Suppressor macrophage treated with lipopolysaccharide for 1 hour (primary cell): ENCODE measurements at places on chromosomes 1 and 21.

DNA sequence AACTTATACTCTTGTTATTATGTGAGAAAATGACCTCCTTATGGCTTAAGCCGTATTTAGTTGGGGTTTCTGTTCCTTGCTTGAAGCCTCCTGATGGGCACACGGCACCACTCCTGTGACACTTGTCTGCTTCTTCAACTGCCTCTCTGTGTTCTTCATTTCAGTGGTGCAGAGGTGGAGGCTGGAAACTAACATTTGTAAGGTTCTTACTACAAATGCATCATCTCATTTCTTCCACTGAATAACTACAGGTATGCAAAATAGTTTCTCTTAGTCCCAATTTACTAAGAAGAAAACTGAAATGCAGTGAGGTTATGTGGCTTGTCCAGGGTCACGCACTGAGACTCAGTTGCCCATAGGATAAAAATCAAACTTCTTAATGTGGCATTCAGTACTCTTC, 23.6 kb upstream of the ZNF362 start:
- DNase-seq: no peak

GRCh38 chr1:53182111-53182593, 14.5 kb upstream of the CPT2 start:
- peak; percentile 82 for DNase-seq

GRCh38 chr21:44365251-44365966, 12.0 kb downstream of the TRPM2 start:
- DNase-seq: no peak

GRCh38 chr21:45054227-45054926, 20.0 kb upstream of the ADARB1 start:
- DNase-seq: no peak

- no peak for DNase-seq
Measured at GRCh38 chr1:151693057-151693651, 23.4 kb downstream of the CELF3 start.

DNA sequence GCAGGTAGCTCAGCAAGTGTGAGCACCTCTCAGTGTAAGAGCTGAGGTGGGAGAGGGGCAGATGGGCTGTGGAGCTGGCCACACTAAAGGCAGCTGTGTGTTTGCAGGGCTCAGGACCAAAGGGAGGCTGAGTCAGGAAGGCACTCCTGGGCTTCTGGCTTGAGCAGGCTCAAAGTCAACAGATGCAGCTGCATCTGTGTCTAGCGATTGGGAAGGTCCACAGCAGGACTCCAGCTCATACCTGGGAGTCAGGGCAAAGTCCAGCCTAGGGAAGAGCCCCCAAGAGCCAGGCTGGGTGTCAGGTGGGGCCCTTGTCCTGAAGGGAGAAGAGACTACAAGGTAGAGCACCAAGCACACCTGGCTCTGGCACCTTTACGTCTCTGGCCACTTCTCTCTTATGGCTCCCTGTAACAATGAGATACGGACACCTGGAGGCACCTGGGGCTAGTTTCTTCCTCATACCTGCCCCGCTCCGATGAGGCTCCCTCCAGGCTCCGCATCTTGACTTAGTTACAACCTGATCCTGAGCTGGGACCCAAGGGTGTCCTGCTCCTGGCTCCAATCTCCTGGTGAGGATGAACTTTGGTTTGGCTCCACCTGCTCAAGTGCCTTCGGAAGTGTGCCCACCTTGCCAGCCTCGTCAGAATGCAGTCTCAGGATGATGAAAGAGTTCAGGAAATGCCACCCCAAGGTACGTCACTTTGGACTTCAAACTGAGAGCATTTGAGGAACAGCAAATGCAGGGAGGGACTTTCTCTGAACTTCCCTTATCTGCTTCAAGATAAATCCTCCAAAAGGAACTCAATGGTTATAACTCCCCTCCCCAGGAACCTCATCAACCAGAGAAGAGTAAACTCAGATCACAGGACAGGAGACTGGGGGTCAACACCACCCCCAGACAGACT, 21.5 kb upstream of the SLC2A1 start:
- peak; percentile 79 for DNase-seq

DNA sequence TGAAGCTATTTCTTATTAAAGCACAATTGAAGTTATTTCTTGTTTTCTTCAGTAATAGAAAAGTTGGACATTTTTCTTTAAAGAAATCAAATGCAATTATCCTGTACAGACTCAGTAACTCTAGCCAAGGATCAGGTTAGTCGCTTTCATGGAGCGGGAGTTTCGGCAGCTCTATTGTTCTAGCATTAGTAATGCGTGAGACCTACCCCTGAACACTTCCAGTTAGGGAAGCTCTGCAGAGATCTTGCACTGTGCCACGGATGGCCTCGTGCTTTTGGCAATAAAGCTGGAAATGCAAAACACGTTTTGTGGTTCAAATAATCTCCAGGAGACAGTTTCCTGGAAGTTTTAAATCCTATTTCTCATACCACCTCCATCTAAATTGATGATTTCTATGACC, 488.4 kb downstream of the SETD4 start:
- no peak for DNase-seq

DNA sequence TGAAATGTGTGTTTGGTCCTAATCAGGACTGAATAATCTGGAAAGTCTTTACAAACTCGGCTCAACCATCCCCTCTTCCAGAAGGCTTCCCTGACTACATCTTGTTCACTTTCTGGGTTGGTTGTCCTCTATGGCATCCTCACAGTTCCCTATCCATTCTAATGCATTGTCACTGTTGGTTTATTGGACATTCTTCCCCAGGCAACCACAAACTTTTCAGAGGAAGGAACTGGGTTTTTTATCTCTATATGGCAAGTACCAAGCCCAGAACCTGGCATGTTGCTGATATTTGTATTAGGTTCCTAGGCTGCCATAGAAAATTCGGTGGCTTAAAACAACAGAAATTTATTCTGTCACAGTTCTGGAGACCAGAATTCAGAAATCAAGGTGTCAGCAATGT, 363.5 kb upstream of the ST6GALNAC5 start:
- no peak for DNase-seq

DNA sequence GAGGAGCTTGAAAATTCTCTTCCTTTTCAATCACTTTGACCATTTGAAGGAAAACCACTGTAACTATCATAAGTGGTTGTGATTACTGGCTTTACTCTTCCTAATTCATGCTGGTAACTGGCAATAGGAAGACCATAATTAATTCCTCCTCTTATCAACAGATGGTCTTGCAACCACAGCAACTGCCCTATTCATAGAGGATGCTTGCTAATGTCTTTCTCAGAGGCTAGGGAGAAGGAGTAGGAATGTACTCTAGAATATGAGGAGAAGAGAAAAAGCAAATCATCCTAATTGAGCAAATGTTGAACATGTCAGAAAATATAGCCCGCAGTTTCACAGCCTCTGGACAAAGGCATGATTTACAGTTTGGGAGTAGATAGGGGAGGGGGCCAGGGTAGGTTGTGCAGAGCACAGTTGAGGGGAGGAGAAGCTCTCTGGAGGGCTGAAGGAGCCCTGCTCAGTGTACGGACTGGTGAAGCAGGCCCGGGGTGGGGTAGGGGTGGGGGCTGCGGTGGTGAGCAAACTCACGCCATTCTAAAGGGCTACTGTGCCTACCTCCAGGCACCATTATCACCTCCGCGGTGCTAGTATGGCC, 192.9 kb downstream of the PCP4 start:
- DNase-seq: no peak

- DNase-seq: no peak
Measured at GRCh38 chr21:44263221-44263760, 1.6 kb upstream of the DNMT3L start.

- DNase-seq: no peak
Measured at GRCh38 chr1:229247871-229248270, 23.0 kb upstream of the RAB4A start.

DNA sequence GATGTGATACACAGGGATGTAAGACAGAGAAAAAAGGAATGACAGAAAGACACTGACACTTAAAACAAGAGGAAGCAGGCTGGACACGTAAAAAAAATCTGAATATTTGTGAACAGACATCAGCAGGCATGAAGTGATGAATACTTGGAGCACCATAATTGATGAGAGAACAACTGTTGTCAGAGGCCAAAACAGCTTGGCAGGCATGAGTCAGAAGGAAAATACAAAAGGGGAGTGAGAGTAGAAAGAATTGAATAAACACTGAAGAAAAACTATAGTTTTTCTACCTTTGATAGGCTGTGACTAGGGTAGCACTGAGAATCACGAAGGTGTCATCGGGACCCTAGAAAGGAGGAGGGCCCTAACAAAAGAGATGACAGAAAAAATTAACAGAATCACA, 21.6 kb upstream of the GUCA2A start:
- no peak for DNase-seq

- DNase-seq: peak; percentile 20
Measured at GRCh38 chr1:56285554-56286402, 293.6 kb downstream of the PLPP3 start.

DNA sequence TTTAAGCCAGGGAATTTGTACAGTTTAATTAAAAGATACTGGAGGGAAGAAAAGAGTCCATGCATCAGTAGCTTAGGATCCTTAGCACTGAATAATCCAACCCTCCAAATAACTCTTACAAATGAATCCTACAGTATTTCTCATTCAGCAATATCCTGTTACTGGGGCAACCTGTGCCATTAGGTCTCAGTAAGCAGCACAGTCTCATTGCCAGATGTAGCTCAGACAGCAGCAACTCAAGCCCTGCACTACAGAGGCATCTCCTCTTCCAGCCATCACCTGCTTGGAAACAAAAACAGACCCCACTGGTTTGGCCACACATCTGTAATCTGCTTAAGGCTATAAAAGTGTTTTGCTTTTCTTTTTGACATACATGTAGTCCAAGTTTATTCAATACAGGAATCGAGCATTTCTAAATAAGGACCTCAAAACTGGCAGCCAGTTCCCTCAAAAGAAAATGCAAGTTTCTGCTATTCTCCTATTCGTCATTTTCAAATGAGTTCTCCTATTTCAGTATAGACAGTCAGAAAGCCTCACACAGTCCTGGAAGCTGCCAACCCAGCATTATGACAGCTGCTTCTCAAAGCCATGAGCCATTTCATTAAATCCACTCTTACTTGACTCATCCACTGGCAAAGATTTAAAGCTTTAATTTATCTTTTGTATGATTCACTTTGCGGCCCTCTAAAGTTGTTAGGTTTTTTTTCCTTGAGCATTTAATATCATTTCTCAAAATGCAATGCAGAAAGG, 129.0 kb downstream of the APP start:
- DNase-seq: no peak

- DNase-seq: no peak
Measured at GRCh38 chr1:206087091-206087490, 30.1 kb downstream of the AVPR1B start.

- peak; percentile 23 for DNase-seq
Measured at GRCh38 chr1:88061492-88062177, 622.4 kb upstream of the PKN2 start.

DNA sequence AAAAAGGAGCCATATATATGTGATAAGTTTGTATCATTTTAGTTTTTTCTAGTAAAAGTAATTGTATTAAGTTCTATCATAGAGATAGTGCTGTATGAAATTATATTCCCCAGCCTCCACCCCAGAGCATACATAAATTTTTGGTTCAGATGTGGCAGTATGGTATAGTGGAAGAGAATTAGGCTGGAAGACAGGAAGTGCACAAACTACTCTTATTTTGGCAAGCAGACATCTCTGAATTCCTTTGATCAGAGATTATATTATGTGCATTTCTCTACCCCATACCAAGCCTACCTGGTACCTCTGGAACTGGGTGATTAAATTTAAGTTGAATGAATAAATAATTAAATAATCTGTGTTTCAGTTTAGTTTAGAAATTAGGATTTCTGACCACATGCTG, 55.9 kb downstream of the FNBP1L start:
- DNase-seq: no peak

DNA sequence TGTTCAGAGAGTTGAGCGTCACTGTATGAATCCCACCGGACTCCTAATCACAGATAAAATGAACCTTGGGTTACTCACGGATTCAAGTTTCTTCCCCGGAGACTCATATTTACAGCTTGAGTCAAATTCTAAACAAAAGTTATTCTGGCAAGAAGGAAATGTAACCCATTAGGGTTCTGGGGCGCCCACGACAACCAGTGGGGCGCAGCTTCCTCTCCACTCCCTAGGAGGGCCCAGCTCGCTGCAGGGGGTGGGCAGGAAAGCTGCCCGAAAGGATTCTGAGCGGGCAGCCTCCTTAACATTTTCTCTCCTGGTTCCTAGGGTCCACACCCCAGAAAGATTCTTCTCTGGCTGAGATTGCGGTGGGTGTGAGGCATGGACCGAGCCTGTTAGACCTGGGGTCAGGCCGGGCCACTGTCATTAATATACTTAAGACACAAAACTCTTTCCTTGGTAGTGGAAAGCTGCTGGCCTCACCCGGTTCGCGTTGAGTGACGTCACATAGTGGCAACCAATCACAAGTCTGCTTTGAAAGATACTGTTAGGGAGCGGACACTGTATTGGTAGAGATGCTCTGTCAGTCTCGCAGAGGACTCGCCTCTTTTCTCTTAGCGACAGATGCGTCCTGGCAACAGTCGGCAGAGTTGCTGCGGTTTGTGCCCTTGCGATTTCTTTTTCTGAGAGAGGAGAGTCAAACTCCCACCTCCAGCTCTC, 13.6 kb upstream of the MCOLN3 start:
- DNase-seq: peak; percentile 93

- DNase-seq: no peak
Measured at GRCh38 chr1:108617008-108617723, 43.7 kb downstream of the HENMT1 start.

DNA sequence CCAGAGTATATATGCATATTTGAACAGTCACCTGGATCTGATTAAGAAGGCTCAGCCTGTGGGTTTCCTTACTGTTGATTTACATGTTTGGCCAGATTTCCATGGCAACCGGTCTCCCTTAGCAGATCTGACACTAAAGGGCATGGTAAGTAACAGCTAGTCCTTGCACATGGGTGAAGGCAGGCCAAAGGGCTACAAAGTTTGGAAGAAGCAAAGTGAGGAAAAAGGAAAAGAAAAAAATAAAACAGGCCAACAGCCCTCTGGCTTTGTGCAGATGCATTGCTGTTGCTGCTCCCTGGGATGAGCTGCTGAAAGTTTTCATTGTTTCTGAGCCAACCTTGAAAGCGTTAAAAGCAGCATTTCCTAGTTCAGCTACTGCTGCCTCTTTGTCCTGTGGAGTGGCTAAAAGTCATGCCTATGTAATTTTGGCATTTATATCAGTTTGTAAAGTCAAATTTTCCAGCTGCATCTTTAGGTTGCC, 176.5 kb upstream of the HOOK1 start:
- no peak for DNase-seq

- no peak for DNase-seq
Measured at GRCh38 chr1:25516686-25517085, 26.7 kb upstream of the LDLRAP1 start.

DNA sequence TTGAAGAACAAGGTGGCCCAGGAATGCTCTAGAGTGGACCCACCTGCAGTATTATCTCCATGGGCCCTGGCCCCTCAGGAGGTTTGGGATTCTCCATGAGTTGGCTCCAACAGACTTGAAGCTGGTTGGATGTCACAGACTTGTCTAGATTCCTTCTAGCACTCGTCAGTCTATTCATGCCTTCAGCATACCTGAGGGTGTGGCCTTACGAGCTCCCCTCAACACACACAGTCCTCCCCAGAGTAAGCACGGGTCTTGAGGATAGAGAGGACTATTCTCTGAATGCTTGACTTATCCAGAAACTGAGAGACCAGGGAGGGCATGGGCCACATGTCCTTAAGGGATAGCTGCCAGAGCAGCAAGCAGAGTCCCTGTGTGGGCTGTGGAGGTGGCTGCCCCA, 45.9 kb upstream of the COL6A1 start:
- no peak for DNase-seq
